ENCODE measurements at places on chromosomes 3 and 15.
A peak's percentile ranks its signal among the peaks of the same experiment; 100 is the strongest.

DNA sequence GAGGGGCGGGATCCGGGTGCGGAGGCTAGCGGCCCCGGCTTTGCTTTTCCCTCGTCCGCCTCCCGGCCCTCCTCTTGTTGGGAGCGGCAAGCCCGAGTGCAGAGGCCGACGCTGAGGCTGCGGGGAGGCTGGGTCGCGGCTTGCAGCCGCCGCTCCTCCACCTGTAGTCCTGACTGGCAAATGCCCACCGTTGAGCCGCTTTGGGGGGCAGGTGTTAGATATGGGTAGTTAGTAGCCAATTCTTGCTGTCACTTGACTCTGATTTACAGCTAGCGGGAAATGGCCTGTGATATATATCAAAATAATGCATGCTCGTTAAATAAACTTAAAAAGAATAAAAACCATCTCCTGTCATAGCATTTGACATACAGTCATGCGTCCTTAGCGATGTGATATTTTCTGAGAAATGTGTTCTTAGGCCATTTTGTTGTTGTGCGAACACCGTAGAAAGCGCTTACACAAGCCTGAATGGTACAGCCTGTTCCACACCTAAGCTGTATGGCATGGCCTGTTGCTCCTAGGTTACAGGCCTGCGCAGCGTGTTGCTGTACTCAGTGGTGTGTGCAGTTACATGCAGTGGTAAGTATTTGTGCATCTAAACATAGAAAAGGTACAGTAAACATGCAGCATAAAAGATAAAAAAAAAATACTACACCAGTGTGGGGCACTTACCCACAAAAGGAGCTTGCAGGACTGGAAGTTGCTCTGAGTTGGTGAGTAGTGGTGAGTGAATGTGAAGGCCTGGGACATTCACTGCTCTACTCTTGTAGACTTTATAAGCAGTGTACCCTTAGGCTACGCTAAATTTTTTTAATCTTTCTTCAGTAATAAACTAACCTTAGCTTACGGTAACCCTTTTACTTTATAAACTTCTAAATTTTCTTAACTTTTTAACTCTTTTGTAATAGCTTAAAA is 873 bp downstream of the CAPN7 start:
- peak; percentile 29 for DNase-seq

- DNase-seq, result no peak
These were observed 187.7 kb downstream of the ATP10A start for GRCh38 chr15:25675396-25675795.

DNA sequence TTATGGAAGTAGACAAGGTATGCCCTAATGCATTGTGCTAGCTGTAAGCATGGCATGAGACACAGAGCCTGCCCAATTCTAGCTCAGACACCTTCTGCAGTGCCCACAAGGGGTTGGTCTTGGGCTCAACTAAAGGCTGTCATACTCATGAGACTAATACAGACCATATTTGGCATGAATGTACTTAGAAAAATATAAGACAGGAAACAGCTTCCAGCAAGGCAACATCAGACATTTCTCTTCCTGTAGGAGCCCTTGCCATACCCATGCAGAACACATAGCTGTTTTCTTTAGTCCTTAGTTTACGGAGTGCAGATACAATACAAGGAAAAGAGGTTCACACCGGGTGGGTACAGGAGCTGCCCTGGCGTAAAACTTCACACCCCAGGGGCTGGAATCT is 30.5 kb upstream of the NR1I2 start:
- DNase-seq, result no peak

GRCh38 chr3:901953-902778 is 190.7 kb upstream of the CNTN6 start:
- no peak for DNase-seq

All from HEK293T (cell line).